ENCODE measurements at places on chromosomes 2 and 18. TPM values are rescaled to one million over a fixed set of nuclear protein-coding genes. Genes with fewer than 3 reads are reported as not detected.

SLC38A11 gene
- not detected for total RNA-seq

SF3B6 gene
- 240 TPM for total RNA-seq

TEX44 gene
- not detected for total RNA-seq

CDH7 gene
- total RNA-seq, result not detected

ARHGEF4 gene
- 78.5 TPM for total RNA-seq

IL18R1 gene
- total RNA-seq, result 1.2 TPM

SMYD5 gene
- total RNA-seq, result 22.1 TPM

LIMS3 gene
- 1.4 TPM for total RNA-seq

BCL2 gene
- total RNA-seq, result 2.7 TPM

CD8A gene
- total RNA-seq, result not detected

CFLAR gene
- total RNA-seq, result 72.6 TPM

MPP4 gene
- 0.35 TPM for total RNA-seq

MAPK4 gene
- not detected for total RNA-seq

BMP10 gene
- total RNA-seq, result not detected

GALM gene
- 8.6 TPM for total RNA-seq

CRYGC gene
- not detected for total RNA-seq

CCL20 gene
- total RNA-seq, result 17.5 TPM
